Stimulated activated CD8-positive, alpha-beta memory T cell treated with anti-CD3 and anti-CD28 coated beads, Interleukin-2, amount 100 ng/mL, for 1 hour (primary cell): ENCODE measurements at places on chromosomes 7 and 10.

GRCh38 chr7:158394936-158395335 is 192.7 kb downstream of the PTPRN2 start:
- DNase-seq, result no peak

DNA sequence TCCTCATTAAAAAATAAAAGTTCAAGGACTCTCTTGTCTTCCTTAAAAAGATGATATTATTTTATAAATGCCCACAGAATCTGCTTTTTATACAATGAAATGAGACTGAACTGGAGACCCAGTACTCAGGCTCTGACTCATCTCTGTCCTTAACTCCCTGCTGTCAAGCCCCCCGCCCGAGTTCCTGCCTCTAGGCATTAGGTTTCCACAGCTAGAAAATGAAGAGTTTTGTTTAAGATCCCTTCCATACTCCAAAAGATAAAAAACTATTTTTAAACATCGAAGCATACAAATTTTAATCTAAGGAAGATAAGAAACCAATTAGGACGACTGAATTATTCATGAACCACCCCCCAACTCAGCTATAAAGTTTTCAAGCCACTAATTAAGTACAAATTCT is 97.7 kb upstream of the FEZF1 start:
- DNase-seq, result no peak

DNA sequence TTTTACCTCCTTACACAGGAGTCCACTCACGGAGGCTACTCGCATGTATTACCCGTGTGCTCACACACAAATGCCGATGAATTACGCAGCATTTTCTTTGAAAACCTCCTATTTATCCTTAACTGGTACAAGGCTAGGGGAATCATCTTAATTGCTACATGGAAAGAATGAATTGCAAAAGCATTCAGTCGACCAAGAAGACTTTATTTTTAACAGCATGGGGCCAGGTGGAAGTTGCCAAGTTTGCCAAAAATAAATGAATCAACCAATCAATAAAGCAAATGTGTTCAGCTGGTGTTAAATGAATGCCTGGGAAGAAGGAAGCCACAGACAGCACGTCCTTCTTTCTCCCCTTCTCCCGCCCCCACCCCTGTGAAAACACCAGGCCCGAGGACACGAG is 55.8 kb downstream of the CTBP2 start:
- DNase-seq, result no peak

GRCh38 chr10:79180414-79181221 is 111.9 kb downstream of the ZMIZ1 start:
- DNase-seq, result no peak

GRCh38 chr10:29600821-29601220 is 34.0 kb downstream of the SVIL start:
- no peak for DNase-seq

- DNase-seq, result no peak
Measured at GRCh38 chr10:11095374-11095801, 77.7 kb downstream of the CELF2 start.

- no peak for DNase-seq
Measured at GRCh38 chr10:93813507-93814465, 56.0 kb downstream of the LGI1 start.

- no peak for DNase-seq
Measured at GRCh38 chr7:3232228-3232627, 68.8 kb upstream of the SDK1 start.

DNA sequence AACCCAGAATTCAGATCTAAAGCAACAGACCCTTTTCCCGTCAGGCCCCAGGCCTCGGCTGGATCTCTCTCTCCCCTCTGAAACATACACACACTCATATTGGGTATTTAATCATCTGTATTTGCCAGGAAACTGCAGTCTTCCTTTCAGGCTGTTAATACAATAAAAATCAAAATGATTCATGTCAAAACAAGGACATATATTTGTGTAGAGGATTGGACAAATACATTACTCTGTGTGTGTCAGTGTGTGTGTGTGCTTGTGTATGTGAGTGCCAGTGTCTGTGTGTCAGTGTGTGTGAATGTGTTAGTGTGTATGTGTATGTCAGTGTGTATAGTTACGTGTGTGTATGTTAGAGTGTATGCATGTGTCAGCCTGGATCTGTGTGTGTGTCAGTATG is 90.8 kb downstream of the JCAD start:
- no peak for DNase-seq

GRCh38 chr10:19847321-19847720 is 31.1 kb downstream of the PLXDC2 start:
- no peak for DNase-seq

GRCh38 chr10:121662945-121663917 is 65.0 kb upstream of the FGFR2 start:
- DNase-seq, result no peak

DNA sequence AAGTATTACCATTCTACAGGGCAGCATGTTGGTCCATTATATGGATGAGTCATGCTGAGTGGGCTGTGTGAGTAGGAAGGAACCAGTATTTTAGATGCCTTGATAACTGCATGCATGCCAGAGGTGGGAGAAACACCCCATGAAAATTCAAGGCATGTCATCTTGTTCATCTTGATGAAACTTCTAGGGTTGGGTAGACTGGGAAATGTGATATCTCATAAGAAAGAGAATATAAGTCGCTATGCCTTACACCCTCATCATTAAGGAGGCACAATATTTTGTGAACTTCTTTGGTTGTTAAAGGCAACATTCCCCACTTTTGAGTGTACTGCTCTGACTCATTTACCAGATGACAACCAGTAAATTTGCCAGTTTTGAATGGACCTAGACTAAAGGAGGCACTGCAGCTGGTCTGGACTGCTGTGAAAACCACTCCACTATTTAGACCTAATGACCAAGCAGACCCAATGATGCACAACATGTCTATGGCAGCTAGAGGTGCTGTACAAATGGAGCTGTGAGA is 48.0 kb downstream of the ZNF365 start:
- no peak for DNase-seq

- no peak for DNase-seq
Measured at GRCh38 chr7:69849268-69849667, 251.0 kb downstream of the AUTS2 start.

- DNase-seq, result no peak
Measured at GRCh38 chr10:75432176-75432575, 752 bp downstream of the LRMDA start.

- DNase-seq, result no peak
Measured at GRCh38 chr7:51349820-51350545, 33.4 kb upstream of the COBL start.

- no peak for DNase-seq
Measured at GRCh38 chr10:18094793-18095192, 45.4 kb upstream of the CACNB2 start.

GRCh38 chr10:100524206-100524605 is 4.5 kb upstream of the SEC31B start:
- no peak for DNase-seq

GRCh38 chr10:26857991-26858706 is 2.6 kb downstream of the ABI1 start:
- no peak for DNase-seq

GRCh38 chr7:44308596-44309270 is 16.7 kb downstream of the CAMK2B start:
- DNase-seq, result no peak

GRCh38 chr7:101377189-101377736 is 14.6 kb downstream of the COL26A1 start:
- no peak for DNase-seq

DNA sequence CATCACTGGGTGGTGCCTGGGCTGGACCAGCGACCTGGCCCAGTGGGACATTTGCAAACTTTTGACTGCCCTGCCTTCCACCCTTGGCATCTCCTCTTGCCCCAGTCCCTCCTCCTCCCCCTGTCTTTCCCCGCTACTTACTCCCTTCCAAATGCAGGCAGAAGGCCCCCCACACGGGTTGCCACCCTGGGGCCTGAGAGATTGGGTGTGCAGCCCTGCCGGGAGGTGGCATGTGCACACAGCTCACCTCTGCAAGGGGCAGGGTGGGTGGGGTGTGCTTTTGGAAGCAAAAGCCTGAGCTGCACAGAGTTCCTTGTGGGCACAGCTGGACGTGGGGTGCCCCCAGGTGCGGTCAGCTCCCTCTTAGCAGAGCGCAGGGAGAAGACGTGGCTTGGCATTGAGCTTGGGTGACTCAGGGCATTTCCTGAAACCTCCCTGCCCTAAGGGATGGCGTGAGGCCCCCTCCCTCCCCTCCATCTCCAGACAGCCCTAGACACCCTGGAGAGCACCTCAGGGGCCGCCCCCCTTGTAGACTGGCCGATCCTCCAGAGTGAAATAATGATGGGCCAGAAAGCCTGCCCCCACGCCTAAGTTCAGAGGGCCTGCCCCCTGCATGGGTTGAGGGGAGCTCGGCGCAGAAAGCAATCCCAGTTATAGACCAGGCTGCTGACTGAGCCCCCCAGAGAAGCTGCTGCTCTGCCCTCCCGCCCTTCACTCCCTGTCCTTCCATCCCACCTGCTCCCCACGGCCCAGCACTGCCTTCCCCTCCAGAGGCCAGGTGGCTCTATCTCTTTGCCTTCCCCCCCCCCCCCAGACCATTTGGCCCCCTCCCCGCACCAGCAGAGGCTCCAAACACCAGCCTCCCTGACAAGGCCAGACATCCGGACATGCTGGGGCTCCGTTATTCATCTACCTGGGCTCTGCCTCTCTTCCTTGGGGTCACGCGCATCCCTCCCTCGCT is 2.3 kb upstream of the SHH start:
- no peak for DNase-seq

DNA sequence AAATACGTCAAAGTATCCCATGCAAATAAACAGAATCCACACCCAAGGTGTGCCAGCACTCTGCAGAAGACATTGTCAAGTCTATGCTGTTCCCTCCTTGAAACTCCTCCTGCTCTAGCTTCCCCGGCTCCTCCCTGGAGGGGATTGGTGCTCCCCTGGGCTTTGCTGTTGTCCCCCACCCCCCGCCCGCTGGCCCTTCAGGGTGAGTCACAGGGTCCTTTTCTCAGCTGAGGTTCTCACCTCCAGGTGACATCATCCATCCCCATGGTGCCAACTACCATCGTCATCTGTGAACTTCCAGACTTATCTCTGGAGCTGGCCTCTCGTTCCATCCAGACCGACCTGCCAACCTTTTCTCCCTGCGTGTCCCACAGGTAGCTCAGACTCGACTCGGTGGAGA is 77.0 kb downstream of the ITIH5 start:
- no peak for DNase-seq

DNA sequence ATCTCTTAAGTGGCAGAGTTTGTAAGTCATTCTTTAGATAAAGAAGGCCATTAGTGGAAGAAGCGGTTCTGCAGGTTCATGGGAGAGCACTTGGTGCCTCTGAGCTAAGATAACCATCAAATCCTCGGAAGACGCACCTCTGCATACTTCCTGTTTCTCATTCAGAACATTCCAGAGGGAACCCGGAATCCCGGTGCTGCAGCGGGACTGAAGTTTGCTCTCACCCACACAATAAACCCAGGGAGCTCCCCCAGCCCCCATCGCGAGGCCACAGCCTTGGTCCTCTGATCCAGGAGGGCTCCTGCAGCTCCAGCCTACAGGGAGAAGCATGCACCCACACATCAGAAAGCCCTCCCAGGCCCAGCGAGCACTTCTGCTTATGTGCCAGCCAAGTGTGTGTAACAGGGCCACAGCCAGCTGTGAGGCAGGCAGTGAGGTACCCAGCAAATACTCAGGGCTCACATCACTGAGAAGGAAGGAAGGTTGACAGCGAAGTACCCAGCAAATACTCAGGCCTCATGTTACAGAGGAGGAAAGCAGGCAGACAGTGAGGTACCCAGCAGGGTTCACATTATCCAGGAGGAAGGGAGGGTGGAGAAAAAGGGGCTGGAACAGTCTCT is 142.4 kb downstream of the DIP2C start:
- DNase-seq, result no peak

DNA sequence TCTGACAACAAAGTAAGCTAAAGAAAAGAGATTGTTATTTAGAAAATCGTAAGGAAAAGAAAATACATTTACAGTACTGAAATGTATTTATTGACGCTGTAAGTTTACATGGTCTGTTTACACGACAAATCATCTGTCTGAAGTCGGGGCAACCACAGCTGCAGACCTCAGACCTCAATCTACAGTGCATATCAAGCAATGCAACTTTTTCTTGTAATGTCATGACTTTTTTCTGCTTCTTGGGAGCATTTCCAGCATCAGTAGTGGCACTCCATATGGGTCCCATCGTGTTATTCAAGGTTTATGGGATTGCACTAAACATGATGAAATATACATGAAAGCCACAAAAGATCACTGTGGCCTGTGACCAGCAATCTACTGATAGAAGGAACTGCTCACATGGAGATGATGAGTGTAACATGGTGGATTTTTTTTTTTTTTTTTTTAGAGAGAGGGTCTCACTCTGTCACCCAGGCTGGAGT is 77.1 kb downstream of the MTPN start:
- no peak for DNase-seq

DNA sequence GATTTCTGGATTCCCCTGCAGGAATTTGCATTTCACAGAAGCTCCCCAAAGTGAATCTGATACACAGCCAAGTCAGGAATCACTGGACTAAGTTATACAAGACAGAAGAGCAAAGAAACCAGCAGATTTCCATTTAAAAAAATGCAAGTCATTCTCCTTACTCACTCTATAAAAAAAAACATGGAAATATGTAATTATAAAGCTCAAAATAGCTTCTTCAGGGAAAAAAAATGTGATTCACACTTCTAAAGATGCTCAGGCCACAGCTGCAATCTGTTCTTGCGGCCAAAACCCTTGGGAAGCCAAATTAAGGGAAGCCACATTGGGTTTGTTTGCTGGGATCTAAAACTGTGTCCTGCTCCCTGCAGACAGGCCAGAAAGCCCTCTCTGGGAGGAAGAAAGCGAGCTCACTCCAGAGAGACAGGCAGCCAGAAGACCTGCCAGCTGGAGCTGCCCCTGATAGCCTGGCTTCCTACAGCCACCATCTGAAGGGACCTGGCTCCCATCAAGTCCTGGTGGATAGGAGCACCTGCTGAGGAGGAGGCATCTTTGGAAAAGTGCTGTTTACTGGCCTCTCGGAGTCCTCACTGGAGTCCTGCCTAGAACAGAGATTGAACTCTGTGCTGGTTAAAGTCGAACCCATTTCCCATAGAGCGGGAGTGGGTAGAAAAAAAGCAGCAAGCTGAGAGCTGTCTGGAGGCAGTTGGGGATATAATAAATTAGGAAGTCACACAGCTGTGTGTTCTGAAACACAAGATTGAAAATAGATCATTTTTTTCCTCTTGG is 359.2 kb upstream of the AOAH start:
- no peak for DNase-seq
